ENCODE measurements at places on chromosomes 1 and 21. TPM values are rescaled to one million over a fixed set of nuclear protein-coding genes. Genes with fewer than 3 reads are reported as not detected.

DNA sequence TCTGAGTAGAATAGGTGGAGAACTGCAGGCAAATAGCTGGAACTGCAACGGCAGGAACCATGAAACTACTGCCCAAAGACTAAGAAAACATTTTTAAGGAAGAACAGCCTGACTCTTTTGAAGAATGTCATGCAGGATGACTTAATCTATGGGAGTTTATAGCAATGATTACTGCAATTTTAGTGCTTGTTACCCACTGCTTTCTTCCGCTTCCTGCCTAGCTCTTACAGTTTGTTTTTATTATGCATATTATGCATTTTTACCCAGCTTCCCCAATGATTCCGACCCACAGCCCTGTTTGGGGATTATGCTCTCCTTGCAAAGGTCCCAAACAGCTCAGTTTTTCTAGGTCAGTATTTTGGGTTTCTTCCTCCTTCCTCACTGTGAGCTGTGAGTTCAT is 71.2 kb downstream of the PCNX2 start:
- DNase-seq: no peak

- DNase-seq: no peak
Observed at GRCh38 chr21:44456214-44456914, 1.1 kb downstream of the LRRC3 start.

REN gene
- total RNA-seq: not detected

GRCh38 chr1:34642679-34643078 is 112.2 kb upstream of the GJB5 start:
- no peak for DNase-seq

GRCh38 chr1:202374099-202374498 is 25.6 kb downstream of the PPP1R12B start:
- DNase-seq: no peak

- no peak for DNase-seq
Observed at GRCh38 chr1:204885288-204885711, 14.6 kb downstream of the NFASC start.

DNA sequence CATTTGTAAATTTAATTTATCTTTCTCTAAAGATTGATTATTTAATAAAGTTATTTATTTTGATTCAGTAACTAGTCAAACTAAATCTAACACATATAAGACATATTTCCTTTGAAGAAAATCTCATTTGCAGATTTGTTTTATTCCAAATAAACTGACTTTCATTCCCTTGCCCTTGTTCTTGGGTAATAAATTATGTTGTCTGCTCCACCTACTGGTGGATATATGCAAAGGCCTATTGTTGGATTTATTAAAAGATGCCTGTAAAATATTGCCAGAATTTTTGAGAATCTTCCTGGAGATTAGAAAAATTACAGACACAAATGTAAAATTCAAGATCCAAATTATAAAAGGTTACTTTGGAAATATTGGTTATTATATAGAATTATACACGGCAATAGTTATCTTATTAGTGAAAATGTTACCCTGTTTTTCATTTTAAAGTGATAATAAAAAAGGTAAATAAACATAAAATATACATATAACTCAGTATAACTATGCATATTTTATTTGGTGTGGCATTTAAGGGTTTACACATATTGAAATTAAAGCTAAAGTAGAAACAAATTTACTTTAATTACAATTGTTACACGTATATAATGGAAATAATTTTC is 116.1 kb downstream of the SPATA17 start:
- DNase-seq: no peak

KRTAP13-2 gene
- not detected for total RNA-seq

CLDN8 gene
- total RNA-seq: not detected

GRCh38 chr1:13901039-13901438 is 201.1 kb downstream of the PRDM2 start:
- DNase-seq: no peak
